Stimulated activated CD8-positive, alpha-beta memory T cell treated with anti-CD3 and anti-CD28 coated beads, Interleukin-4, amount 100 ng/mL, for 24 hours (primary cell): ENCODE measurements at places on chromosomes 11 and 22.

GRCh38 chr11:101003468-101003867 is 126.1 kb downstream of the PGR start:
- no peak for DNase-seq

DNA sequence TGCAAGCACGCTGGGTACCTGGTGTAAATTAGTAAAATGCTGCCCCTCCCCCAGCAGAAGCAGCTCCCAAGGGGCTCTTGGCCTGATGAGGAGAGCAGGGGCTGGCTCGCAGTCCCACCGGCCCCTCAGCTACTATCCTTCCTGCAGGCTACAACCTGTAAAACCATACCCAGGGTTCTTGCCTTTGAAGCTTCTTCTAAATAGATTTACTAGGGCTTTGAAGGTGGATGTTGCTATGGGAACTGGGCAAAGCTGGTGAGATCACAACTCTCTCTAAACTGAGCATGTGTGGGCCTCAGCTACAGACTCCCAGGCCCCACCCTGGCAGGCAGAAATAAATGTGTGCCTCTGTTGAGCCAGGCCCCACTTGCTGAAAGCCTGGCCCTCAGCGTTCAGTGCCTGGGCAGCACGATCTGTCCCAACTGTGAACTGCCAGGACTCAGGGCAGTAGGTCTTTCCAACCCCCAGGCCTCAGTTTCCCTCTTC is 18.5 kb downstream of the CD5 start:
- DNase-seq, result no peak

DNA sequence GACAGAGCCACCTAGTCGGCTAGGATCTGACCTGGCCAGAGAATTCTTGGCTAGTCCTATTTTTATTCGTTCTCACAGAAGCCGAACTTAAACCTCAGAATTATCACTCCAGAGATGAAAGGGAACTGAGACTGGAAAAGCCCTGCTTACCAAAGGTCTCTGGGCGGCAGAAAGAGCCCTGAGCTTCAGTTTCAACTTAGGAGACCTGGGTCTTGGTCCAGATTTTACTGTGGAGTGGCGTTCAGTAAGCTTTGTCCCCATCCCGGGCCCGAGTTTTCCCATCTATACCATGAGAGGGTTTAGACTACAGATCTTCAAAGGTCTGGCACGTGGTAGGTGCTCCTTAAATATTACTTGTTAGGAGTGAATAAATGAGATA is 516 bp downstream of the NEU3 start:
- no peak for DNase-seq

- DNase-seq, result no peak
These were observed 46.4 kb upstream of the HEPHL1 start for GRCh38 chr11:93974759-93975158.

DNA sequence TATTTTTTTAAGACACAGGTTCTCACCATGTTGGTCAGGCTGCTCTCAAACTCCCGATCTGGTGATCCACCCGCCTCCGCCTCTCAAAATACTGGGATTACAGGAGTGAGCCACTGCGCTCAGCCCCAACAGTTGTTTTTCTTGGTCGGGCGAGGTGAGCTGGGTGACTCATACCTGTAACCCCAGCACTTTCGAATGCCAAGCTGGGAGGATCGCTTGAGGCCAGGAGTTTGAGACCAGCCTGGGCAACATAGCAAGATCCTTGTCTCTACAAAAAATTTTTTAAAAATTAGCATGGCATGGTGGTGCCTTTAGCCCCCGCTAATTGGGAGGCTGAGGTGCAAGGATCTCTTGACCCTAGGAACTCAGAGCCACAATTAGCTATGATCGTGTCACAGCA is 7.0 kb upstream of the NF2 start:
- no peak for DNase-seq

- no peak for DNase-seq
These were observed 1.9 kb downstream of the CLDN5 start for GRCh38 chr22:19522190-19522880.

DNA sequence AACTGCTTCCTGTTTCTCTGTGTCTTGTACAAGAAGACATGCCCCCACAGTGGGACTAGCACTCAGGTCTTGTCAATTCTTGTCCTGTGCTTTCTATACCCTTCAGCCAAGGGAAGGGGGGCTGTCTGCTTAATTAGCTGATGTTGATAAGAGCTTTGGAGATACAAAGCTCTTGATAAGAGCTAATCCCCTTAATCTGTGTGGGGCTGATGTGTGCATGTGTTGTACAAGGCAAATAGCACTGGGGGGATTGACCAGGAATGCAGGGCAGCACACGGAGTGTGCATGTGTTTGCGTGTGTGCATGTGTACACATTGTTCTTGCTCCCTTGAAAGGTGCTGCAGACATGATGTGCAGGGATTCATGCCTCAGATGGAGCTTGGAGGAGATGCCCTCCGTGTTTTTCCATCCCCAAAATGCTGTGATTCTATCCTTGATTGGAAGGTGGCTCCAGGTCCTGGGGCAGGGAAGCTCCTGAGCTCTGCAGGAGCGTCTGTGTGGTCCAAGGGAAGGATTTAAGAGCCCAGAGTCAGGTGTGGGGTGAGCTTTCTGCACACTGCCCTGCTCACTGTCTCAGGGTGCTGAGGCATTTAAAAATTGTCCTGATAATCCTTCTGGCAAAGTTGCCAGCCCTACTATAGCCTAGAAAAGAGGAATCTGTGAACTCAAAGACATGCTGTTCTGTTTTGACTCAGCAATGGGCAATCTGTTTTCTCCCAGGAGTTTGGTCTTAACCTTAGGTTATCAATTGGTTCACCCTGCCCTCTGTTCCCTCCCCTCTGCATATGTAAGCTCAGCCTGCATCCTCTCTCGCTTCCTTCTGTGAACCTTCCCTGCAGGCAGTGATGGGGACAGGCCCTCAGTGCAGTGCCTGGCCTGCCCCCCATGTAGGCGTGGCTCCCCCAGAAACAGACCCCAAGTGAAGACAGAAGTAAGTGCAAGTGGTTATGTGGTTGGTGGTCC is 102.0 kb downstream of the GRIK4 start:
- no peak for DNase-seq

GRCh38 chr11:101476191-101476590 is 107.6 kb downstream of the TRPC6 start:
- DNase-seq, result no peak

- no peak for DNase-seq
These were observed 111.5 kb upstream of the RRM1 start for GRCh38 chr11:3983101-3983500.

GRCh38 chr11:86747801-86748200 is 52.5 kb upstream of the PRSS23 start:
- no peak for DNase-seq

DNA sequence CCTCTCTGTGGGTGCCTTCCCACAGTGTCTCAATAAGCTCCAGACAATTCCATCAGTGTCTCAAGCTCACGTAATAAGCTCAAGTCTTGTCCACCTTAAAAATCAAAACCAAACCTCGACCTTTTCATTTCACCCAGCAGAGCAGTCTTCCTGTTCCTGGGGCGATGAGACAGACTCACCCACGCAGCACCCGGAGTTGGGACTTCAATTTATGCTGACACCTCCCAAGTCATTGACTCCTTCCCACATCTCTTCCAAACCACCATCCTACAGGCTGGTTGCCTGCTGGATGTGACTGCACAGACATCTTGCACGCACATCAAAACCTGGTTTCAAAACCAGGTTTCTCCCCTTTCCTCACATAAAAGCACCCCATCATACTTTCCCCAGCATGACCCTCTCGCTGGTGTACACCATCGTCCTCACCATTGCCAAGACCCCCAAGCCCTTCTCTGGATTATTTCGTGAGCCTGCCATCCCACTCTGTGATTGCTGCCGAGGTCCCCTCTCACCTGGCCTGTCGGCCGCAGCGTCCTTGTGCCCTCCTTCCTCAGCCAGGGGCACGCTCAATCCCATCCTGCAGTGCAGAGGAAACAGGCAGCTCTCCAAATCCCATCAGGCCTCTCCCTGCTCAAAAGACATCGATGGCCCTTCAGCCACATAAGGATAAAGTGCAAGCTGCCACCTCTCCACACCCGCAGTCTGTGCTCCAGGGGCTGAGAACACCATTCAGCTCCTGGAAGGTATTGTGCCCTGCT is 45.1 kb upstream of the FBXO3 start:
- no peak for DNase-seq

- DNase-seq, result no peak
These were observed 32.3 kb upstream of the P2RY2 start for GRCh38 chr11:73185680-73186293.

DNA sequence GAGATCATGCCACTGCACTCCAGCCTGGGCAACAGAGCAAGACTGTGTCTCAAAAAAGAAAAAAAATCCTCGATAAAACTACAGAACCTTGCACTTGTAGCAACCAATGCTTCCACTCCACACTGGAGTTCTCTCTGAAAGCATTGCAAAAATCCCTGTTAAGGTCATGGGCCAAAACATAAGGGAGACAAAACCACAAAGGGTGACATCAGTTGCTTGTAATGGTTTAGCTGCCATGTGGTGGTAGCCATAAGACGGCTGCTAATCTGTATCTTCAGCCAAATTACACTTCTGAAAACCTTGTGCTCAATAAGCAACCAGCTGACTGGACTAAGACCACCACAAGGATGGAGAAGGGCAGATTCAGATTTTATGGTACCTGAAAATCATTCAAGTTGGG is 20.6 kb upstream of the TPH1 start:
- DNase-seq, result no peak

DNA sequence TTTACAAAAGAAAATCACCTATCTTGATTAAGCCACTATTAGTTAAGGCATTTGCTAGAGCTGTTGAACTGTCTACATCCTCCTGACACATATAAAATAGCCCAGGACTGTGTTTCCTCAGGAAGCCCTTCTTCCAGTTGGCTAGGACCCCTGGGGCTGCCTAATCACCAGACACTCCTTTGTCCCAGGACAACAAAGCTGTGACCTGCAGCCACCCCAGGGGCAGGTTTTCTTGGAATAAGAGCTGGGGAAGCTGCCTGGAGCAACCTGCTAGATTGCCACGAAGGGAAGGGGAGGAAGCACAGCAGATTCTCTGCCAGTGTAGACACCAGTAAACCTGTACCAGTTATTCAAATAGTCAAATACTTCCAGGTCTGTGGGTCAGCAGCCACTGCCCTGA is 17.6 kb downstream of the CHST1 start:
- DNase-seq, result no peak

DNA sequence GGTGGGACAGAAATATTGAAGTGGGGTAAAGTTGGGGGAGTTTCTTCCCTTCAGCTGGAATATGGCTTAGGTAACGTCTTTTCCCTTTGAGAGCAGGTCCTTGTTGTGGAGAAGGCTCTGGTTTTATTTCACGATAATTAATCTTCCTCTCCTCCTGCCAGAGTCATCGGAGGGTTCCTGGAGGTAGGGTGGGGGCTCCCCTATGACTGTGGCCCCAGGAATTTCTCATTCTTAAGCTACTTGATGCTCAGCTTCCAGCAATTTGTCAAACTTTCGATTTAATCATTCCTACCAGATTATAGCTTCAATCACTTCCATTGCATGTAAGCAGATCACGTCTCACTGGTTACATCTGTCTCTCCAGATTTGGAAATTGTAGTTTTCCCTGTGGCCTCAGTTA is 242.8 kb upstream of the PLET1 start:
- DNase-seq, result no peak

DNA sequence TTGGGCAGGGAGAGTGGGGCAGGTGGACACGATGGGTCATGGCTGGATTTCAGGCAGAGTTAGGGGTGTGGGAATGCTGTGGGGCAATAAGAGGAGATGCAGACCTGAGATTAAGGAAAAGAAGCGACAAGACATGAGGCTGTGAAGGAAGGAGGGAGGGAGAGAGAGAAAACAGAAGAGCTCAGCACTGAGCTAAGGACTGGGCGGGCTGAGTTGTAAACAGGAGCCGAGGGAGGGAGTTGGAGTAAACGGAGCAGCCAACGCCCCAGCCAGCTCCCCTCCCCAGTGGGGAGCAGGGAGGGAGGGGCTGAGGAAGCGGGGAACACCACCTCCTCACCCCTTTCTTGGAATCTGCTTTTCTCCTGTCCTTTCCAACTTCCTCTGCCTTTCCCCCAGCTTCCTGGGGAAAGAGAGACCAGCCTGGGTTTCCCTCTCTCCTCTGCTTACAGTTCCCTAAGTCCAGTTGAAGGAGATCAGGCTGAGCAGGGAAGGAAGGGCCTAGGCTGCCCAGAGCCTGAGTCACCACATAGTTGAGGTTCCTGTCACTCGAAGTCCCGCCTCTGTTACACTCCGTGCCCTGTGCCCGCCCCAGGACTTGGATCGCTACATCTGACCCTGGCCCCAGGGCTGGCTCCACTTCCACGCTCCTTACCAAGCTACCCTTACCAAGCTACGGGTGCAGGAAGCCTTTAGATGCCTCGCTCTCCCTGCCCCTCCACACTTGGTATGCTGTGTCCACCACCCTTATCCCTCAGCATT is 6.7 kb upstream of the AHNAK start:
- DNase-seq, result no peak

GRCh38 chr11:80733790-80734189 is 1293.0 kb upstream of the TENM4 start:
- DNase-seq, result no peak

GRCh38 chr11:8218840-8219239 is 44.8 kb downstream of the LMO1 start:
- DNase-seq, result no peak

- no peak for DNase-seq
These were observed 847.1 kb downstream of the OPCML start for GRCh38 chr11:132685174-132685611.

DNA sequence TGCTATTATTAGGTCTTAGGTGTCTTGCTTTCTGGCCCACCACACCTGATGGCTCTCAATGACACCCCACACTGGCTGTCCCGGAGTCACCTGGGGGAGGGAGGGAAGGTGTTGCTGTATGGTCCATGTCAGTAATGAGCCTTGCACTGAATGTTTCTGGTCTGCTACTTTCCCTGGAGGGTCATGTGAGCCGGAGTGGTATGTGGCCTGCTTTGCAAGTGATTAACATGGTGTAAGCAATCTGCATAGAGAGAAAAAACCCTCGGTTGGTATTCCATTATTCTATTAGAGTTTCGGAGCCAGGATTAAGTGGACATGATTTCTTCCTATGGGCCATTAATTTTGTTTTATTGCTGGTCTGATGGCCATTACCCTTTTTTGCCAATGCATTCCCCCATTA is 63.9 kb downstream of the PKNOX2 start:
- DNase-seq, result no peak

- DNase-seq, result no peak
These were observed 1126.9 kb downstream of the BRD1 start for GRCh38 chr22:48700566-48701295.

- no peak for DNase-seq
These were observed 36.2 kb downstream of the SERPINH1 start for GRCh38 chr11:75598264-75598663.

- no peak for DNase-seq
These were observed 2.2 kb downstream of the SUSD2 start for GRCh38 chr22:24183321-24184031.
